PC-9 (cell line): ENCODE measurements at places on chromosomes 4 and X. TPM values are rescaled to one million over a fixed set of nuclear protein-coding genes. Genes with fewer than 3 reads are reported as not detected.

DNA sequence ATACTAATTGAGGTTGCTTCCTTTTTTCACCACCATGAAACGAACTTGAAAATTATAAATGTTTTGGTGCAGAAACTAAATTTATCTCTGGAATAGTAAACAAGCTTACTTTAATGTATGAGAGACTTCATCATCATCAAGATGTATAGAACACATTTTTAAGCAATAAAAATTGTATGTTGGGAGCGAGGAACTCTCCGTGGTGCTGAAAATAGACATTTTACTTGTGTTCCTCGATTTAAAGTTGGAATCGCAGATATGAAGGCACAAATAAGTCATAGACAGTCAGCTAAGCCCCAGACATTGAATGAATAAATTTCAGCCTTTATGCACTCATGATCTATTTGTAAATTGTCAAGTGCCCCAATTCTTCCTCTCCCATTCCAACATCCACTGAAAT is 310.7 kb downstream of the STK32B start:
- DNase-seq, result no peak

GRCh38 chr4:52701207-52701606 is 42.1 kb upstream of the USP46 start:
- DNase-seq, result no peak

DNA sequence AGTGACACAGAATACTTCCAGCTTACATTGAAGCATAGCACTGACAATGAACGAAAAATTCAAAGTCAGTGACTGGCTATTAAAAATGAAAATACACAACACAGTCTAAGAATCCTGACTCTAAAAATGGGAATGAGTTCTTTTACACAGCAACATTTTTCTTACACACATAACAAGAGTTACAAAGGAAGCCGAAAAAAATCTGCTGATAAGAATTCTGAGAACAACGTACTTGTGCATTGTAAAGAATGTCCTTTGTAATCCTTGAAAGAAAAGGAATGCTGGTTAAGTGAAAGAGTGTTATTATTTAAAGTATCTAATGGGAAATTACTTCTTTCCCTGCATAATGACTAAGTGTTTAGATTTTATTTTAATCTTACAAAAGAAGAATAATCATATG is 199.4 kb downstream of the PRDM5 start:
- DNase-seq, result no peak

Gene SPINK2
- total RNA-seq, result not detected in 2 replicates

DNA sequence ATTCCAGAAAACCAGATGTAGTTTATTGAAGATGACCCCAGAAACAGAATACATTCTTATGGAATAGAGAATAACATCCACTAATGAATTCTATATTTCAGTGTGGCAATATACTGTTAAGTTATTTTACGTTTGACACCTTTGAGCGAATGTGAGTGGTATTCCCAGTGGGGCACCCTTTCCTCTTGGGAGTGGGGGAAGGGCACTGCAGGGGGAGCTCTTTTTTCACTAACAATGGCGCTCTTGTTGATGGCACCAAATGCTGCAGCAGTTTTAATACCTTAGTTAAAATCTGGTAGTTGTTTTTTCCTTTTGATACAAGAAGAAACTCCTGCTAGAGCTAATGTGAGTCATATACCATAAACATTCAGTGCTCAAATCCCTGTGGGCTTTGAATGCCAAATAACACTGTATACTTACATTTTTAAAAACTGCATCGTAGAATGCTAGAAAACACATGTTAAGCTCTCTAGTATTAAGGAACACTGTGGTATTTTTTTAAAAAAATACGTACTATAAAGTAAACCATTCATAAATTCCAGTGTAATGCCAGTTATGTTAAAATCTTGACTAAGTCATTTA is 178.5 kb downstream of the DCHS2 start:
- no peak for DNase-seq

GRCh38 chr4:125313497-125313896 is 1.3 kb upstream of the FAT4 start:
- DNase-seq, result peak; percentile 74

Gene SYN1
- not detected in 2 replicates for total RNA-seq
